ENCODE measurements at places on chromosomes 7 and 10.

GRCh38 chr7:42914421-42915045, 2.7 kb upstream of the C7orf25 start:
- no peak for DNase-seq

- DNase-seq: no peak
Observed at GRCh38 chr10:124149189-124150042, 56.0 kb upstream of the CHST15 start.

- DNase-seq: no peak
Observed at GRCh38 chr7:46745707-46746090, 824.6 kb upstream of the IGFBP3 start.

DNA sequence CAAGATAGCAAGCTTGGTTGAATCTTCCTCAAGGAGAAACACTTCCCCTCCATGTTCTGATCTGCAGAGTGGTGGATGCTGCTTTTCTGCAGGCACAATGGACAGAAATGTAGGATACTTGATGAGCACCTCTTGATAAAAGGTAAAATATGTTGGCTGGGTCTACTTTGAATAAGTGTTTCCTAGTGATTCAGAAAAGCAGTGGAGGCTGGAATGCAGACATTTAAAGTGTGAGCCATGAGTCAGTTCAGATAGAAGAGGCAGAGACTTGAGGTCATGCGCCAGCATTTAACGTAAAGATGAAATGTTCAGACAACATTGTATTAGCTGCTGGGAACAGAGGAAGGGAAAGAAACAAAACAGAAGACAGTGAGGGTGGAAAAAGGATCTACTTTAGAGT, 403.1 kb downstream of the ADRA2A start:
- no peak for DNase-seq

GRCh38 chr10:129495698-129496097, 28.7 kb downstream of the MGMT start:
- DNase-seq: no peak

DNA sequence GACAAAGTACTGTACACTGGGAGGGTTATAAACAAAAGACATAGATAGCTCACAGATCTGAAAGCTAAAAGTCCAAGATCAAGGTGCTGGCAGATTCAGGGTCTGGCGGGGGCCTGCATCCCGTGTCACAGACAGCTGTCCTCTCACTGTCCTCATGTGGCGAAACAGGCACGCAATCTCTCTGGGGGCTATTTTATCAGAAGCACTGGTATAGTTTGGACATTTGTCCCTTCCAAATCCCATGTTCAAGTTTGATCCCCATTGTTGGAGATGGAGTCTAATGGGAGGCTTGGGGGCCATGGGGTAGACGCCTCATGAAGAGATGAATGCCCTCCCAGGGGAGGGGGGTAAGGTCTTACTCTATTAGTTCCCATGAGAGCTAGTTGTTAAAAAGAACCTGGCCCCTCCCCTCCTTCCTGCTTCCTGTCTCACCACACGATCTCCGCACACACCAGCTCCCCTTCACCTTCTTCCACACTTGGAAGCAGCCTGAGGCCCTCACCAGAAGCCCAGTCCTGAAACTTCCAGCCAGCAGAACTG, 72.5 kb upstream of the UCN3 start:
- no peak for DNase-seq

DNA sequence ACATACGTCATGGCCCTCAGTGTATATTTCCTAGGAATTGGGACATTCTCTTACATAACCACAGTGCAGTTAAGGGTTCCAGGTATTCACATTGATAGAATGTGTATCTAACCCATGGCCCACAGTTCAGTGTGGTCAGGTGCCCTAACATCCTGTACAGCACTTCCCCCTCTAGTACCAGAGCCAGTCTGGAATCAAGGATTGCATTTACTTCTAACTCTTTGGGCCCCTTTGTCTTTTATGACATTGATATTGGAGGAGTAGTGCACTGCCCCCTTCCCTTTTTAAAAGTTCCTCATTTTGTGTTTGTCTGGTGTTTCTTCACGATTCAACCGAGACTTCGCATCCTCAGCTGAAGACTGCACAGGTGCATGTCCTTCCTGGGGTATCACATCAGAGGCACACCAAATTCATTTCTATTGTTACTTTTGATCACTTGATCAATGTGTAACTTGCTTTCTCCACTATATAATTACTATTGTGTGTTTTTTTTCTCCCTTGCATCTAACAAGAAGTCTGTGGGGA, 22.4 kb upstream of the NPFFR1 start:
- DNase-seq: no peak

- DNase-seq: no peak
Observed at GRCh38 chr7:41867639-41868280, 164.9 kb upstream of the INHBA start.

- DNase-seq: no peak
Observed at GRCh38 chr7:68969571-68969970, 628.7 kb upstream of the AUTS2 start.

GRCh38 chr7:107909445-107909844, 18.5 kb downstream of the DLD start:
- DNase-seq: no peak

GRCh38 chr10:86556532-86556931, 34.9 kb upstream of the WAPL start:
- DNase-seq: no peak

GRCh38 chr10:95406651-95407280, 116.0 kb upstream of the PDLIM1 start:
- no peak for DNase-seq

GRCh38 chr10:43408331-43408709, 666 bp downstream of the HNRNPF start:
- DNase-seq: no peak

Measured in ecto neural progenitor cell (in vitro differentiated cells).